Activated gamma-delta T cell treated with Interleukin-2 at 50 U/mL for 16 hours (primary cell): ENCODE measurements at places on chromosomes 16 and 17.

DNA sequence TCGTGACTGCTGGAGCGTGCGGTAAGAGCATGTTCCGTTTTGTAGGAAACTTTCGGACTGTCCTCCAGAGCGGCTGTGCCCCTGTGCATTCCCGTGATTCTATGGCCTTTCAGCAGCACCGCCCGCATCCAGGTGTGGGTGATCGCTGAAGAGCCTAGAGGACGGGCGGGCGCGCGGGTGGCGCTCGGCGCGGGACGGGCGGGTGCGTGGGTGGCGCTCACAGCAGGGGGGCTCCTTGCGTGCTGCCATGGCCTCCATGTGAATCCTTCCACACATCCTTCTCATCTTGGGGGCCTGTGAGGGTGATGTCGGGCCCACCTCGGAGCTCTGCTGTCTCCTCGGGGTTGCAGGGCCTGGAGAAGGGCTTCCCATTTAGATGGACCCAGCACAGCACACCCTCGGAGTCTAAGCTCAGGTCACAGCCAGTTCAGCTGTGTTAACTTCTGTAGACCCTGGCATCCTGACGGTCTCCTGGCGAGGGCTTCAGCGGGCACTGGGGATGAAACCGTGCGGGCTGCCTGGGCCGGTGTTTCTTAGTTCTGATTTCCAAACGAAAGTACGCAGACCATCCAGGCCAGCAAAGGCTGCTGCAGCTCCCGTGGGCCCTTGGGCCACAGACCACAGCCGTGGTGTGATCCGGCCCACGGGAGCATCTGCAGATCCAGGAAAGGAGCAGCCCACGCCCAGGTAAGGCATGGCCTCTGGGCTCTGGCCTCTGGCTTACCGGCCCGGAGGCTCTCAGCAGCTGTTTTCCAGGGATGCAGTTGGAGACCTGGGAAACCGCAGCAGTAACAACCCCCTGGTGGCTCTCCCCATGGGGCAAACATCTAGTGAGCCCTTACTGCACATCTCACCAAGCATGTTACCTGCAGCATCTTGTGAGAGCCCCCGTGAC, 339.4 kb downstream of the FOXL1 start:
- DNase-seq: no peak

- DNase-seq: no peak
These were observed 203.7 kb upstream of the COX10 start for GRCh38 chr17:13865650-13866049.

- no peak for DNase-seq
These were observed 2.1 kb downstream of the CHAD start for GRCh38 chr17:50466371-50467113.

DNA sequence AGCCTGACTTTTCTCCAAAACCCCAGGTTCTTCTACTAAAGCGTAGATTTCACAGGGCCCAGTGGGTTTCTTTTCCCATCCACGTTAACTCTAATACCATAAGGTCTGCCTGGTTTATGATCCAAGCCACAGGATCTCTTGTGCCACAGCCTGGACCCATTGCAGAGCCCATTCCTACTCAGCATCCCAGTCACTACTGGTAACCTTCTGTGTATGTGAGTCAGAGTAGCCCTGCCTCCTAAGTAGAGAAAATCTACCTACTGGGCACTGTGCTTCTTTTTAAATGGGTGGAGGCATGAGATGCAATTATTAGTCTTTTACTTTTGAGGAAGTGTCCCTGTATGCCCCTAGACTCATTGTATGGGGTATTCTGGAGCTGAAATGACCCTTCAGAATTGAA, 13.5 kb downstream of the CCL11 start:
- DNase-seq: no peak

DNA sequence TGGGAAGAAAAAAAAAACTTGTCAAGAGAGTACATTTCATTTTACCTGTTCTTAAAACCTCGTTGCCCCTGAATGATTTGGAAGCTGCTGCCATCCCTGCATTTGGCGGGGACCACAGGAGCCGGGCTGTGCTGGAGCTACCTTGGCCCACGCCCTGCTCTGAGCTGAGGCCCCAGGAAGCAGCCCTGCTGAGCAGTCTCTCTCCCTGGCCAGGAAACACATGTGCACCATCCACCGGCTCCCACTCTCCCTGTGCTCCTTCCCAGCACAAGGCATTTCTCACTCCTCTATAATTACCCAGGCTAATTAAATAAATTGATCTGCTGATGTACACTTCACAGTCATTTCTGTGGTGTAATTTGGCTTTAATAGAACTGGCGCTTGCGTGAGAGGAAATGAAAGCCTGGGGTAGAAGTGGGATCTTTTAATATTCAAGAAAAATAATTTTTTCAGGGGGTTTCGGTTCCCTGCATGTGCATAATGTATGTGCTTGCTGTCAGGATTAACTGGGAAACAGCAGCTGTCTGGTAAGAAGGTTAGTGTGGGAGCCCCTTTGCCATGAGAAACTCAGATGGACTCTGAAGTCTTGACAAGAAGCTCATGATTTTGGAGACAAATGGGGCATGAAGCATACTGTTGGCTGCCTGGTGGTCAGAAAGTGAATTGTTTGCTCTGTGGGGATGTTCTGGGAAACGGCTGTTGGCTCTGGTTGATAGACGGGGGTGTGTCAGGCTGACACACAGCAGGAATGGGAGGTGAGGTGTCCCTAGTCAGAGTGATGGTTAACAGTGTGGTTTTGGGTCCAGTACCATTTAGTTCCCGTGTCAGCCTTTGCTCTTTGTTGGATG, 252.3 kb upstream of the EEF2KMT start:
- no peak for DNase-seq

GRCh38 chr17:9206741-9207332, 185.5 kb downstream of the NTN1 start:
- DNase-seq: no peak

GRCh38 chr16:55323637-55324271, at the start of gene IRX6:
Gene IRX6 (plus strand): TSS chr16:55324203. CDS start chr16:55325092, 889 bp downstream.
- no peak for DNase-seq

- no peak for DNase-seq
These were observed 1.2 kb upstream of the CDC6 start for GRCh38 chr17:40286473-40286872.

GRCh38 chr17:38320482-38320881, 23.3 kb downstream of the GPR179 start:
- no peak for DNase-seq

DNA sequence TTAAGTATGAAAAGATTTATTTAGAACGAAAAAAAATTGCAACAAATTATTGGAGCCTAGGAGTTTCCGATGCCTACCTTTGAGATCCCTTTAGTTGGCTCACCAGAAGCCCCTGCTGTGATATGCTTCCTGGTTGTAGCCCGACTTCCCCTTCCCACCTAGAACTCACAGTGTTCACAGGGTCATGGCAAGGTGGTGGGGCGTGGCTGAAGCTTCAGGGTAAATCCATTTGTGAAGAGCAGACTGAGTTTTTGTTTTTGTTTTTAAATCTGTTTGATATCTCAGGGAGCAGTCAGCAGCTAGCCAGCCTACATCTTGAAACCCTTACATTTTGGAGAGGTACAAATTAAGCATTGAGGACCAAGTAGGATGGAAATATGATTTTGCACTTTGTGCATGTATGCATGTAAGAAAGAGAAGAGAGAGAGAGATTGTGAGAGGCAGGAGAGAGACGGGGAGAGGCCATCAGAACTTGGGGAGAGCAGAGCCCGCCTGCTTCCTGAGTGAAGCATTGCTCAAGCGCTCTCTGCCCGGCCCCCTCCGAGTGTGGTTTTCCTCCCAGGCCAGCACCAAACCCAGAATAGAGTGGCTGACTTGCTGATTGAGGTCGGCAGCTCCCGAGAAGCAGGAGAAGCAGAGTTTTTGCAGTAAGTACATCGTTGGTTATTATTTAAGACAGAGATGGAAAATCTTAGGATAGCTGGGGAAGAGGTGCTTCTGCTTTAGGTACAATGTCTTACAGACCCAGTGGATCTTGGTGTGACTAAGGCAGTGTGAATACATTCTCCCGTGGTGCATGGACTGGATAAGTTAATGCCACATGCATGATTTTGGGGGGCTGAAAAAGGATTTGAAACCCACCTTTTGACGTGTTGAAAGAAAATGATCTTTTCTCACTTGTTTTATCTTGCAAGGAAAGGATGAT, 64.2 kb downstream of the SPECC1 start:
- peak; percentile 44 for DNase-seq

DNA sequence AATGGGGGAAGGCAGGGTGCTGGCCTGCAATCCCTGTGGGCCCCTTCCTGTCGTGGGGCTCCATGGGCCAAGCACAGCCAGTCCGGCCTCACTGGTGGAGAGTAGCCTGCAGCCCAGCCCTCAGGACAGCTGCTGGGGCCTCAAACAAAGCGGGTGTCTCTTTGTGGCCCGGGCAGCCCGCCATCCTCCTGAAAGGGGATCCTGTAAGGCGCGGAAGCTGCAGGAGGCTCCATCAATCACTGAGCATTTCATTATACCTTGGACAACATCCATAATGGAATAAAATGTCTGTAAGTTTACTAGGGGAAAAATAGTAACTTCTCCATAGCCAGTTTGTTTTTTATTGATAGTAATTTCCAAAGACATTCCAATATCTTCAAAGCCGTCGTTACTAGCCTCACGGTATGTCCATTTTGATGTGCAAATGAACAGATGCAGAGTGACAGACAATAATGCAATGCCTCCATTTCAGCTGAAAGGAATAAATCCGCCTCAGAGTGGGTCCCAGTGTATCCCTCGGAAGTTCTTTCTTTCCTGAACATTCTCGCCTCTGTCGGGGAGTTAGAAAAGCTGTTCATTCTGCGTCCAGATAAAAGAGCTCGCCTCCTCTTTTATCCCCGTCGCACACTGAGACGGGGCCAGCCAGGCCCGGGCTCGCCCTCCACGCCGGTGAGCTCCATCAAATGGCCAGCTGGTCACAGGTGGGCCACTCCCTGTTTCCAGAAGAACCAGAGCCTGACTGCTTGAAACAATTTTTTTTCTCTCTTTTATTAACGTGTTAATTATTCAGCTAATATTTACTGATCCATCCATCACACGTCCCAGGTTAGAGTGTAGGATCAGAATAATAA, 14.4 kb downstream of the WSCD1 start:
- DNase-seq: no peak

- DNase-seq: no peak
These were observed 60.2 kb upstream of the KSR1 start for GRCh38 chr17:27396045-27396444.

DNA sequence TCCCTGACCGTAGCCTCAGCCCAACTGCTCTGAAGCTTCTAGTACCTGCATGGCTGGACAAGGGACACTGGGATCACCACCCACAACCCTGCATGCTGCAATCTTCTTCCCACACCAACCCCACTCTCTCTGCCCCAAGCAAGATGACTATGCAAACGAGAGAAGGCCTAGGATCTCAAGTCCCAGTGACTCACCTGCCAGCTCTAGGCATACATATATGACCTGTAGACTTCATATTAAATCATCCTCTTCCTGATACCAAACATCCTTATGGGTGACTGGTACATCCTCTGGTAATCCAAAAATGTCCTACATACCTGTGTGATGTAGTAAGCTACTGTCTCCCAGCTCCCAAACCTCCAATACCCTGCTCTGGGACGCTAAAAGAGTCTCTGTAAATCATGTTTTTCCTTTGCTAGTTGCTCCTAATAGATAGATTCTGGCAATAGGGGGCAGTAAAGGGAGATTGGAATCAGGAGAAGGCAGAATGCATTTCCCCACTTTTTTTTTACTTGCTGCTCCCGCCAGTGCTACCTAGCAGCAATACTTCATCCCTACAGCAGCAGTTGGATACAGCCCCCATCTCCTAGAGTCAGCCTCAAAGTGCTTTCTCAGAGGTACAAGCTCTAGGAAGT, 43.4 kb upstream of the SOX9 start:
- DNase-seq: no peak

DNA sequence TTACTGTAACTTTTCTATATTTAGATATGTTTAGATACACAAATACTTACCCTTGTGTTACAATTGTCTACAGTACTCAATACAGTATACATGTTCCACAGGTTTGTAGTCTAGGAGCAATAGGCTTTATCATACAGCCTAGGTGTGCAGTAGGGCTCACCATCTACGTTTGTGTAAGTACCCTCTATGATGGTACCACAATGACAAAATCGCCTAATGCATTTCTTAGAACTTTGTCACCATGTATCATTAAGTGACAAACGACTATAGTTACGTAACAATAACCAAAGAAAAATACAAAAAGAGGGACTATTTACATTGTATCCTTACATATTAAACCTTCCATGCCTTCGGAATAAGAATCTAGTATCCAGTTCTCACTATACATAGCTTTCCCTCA, 8.0 kb downstream of the STAT5B start:
- no peak for DNase-seq

- no peak for DNase-seq
These were observed 279.0 kb downstream of the SLC39A11 start for GRCh38 chr17:72813481-72813880.

DNA sequence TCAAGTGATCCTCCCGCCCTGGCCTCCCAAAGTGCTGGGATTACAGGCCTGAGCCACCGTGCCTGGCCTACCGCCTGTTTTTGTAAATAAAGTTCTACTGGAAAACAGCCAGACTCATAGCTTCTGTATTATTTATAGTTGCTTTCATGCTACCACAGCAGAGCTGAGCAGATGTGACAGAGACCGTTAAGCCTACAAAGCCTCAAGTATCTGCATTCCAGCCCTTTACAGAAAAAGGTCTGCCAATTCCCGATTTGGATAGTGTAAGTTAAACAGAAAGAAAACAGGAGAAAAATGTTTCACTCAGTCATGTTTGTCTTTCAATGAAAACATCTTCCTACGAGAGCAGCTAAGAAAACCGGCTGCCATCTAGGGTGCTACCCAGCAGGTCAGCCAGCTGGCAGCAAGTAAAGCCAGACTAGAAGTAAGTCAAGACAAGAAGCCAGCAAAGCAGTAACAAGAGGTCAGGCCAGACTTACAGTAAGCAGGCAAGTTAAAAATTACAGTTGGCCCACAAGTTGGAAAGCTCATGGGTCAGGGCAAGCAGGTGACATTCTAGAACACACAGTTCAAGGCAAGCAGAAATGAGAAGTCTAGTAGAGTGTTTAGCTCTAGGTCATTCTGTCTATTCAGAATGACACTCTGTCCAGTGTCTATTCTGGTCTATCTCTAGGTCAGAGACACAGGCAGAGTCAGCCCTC, 17.7 kb downstream of the NCBP3 start:
- DNase-seq: no peak

- no peak for DNase-seq
These were observed at the start of gene CYGB for GRCh38 chr17:76537578-76538280. Gene CYGB (minus strand): TSS chr17:76537709. CDS start chr17:76537542, 167 bp downstream.

GRCh38 chr16:278863-279366, 1.5 kb upstream of the ARHGDIG start:
- no peak for DNase-seq
